ENCODE measurements at places on chromosomes 7 and 10.

- no peak for DNase-seq
Measured at GRCh38 chr7:105209870-105210269, 178.9 kb downstream of the SRPK2 start.

GRCh38 chr7:141039376-141039775 is 24.6 kb upstream of the MRPS33 start:
- DNase-seq = no peak

DNA sequence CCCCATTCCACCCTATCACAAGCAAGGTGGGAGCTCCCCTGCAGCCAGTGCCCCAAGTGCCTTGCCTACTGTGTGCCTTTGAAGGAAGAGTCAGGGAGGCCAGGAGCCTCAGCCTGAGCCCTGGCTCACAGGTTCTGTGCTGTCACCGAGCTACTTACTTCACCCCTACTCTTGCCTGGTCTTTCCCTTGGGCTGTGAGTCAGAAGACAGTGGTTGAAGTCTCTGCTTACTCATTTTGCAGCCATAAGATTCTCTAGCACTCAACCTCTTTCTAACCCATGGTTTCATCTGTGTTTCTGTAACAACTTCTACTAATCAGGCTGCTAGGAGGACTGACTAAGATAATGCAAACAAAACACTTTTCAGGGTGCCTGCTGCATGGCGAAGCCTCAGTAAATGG is 114.5 kb downstream of the PLCE1 start:
- no peak for DNase-seq

DNA sequence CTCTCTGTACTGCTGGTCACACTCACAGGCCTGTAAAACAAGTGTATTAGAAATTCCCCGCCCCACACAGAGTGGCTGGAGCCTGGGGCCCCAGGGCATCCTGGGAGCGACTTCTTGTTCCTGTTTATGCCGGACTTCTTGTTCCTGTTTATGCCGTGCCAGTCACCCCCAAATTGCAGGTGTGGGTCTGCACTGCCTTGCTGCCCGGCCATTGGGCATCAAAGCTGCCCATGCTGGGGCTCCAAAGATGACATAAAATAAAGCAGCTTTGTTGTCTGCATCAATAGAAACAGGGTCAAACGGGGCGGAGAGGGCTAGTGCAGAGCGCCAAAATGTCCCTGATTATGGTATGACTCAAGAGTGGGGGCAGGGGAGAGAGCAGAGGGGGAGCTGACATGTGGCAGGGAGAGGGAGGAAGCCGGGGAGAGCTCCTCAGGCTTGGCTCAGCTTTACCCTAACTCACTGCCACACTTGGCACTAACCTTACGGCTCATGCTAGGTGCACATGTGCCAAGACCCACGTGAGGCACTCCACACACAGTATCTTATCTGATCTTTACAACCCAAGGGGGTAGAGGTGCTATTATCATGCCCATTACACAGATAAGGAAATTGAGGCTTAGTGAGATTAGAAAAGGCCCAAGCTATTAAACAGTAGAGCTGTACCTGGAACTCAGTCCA is 98.4 kb downstream of the PIP4K2A start:
- no peak for DNase-seq

DNA sequence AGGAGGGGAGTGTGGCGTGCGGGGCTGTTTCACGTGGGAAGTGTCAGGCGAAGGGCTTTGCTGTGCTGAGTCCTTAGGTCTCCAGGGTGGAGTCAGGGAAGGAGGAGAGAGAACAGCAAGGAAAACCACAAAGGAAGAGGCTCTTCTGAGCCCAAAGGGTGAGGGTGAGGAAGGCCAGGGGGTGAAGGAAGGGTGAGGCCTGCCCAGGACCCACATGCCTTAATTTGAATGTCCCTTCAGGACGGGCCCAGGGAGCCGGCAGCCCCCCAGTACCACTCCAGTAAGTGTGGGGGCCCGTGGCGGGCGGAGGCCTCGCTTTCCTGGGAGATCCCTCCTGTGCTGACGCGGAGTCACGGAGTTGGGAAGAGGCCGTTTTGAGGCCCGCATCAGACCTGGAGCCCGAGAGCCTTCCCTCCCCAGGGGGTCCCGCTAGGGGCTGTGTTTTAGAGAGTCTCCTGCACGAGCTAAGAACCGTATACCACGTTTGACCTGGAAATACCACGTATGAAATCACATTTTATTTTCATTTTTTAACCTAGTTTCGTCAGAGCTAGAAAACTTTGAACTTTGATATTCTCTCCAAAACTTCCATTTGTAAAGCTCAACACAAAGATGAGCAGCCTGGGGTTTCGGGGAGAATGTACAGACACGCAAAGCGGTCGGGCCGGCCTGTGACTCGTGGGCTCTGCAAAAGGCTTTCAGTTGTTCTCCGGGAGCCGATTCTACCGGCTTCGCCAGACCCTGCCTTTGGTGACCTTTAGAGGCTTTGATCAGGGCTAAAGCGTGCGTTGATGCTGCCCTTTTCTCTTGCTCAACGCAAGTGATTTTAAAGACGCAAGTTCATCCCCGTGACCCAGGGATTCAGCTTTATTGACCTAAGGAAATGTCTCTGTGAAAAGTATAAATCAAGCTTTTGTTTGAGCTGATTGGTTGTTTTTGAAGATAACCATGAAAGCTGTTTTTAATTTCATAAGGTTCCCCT is 23.6 kb upstream of the TTYH3 start:
- no peak for DNase-seq

DNA sequence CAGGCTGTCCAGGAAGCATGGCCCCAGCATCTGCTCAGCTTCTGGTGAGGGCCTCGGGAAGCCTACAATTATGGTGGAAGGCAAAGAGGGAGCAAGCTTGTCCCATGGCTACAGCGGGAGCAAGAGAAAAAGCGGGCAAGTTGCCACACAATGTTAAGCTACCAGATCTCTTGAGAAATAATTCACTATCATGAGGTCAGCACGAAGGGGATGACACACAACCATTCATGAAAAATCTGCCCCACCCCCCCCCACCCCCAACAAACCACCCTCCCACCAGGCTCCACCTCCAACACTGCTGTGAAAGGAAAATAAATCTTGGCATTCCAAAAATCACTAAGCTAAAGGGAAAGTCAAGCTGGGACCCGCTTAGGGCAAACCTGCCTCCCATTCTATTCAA is 545.8 kb upstream of the NRP1 start:
- no peak for DNase-seq

GRCh38 chr10:64732372-64732957 is 1211.3 kb downstream of the REEP3 start:
- DNase-seq = no peak

- no peak for DNase-seq
Measured at GRCh38 chr7:33936503-33936902, 31.2 kb downstream of the BMPER start.

DNA sequence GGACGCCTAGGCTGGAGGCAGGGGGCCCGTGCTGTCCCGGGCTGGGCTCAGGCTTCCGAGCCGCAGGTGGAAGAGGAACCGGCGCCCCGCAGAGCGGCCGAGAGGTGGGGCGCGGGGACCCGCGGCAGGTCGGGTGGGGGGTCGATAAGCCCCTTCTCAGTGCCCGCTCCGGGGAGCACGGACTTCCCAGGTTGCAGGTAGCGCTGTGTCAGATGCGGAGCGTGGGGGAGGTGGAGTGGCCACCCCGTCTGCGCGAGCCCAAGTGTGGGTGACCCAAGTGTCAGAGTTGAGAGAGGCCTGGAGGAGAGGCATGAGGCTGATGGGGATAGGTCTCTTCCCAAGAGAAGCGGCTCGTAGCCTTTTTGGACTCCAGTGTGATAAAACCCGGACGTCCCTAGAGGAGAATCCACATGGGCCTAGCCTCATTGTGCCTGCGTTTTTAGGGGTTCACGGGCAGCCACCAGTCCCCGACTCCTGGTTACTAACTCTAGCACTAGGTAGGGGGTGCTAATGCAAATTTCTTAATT is 580 bp downstream of the EEPD1 start:
- DNase-seq = no peak

GRCh38 chr7:126780993-126781392 is 471.7 kb downstream of the GRM8 start:
- DNase-seq = no peak

GRCh38 chr7:120732256-120732655 is 125.7 kb downstream of the TSPAN12 start:
- no peak for DNase-seq

- no peak for DNase-seq
Measured at GRCh38 chr10:19917751-19918478, 101.7 kb downstream of the PLXDC2 start.

GRCh38 chr7:72032934-72033333 is 379.2 kb downstream of the CALN1 start:
- no peak for DNase-seq

DNA sequence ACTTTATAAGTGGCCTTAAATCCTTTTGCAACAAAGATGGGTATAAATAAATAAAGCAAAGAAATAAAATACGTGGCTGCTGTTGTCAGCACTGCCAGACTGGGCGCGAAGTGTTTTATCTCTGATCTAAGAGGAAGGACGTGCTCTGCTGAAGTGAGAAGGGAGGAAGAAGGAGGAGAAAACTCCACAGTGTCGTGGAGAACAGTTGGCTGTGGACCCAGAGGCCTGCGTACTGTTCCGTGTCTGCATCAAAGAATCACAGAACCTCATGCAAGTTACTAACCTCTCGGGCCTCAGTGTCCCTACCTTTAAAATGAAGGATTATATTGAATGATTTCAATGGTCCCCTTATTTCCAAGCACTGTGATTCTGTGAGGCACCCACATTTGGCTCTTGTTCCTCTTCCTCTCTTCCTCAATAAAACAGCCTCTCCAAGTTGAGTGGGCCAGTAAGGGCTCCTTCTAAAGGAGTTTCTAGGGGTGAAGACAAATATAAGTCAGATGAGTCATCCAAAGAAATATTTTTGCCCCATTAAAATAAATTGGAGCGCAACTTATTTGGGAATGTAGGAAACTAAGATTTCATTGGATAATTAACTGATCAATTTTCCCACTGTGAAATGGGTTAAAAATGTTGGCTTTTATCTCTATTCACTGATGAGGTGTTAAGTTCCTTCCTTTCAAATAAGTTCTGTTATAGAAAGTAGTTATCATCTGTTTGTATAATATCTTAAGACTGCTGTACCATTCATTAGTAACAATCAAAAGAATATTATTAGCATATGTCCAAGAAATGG is 126.9 kb upstream of the EFCAB10 start:
- no peak for DNase-seq

DNA sequence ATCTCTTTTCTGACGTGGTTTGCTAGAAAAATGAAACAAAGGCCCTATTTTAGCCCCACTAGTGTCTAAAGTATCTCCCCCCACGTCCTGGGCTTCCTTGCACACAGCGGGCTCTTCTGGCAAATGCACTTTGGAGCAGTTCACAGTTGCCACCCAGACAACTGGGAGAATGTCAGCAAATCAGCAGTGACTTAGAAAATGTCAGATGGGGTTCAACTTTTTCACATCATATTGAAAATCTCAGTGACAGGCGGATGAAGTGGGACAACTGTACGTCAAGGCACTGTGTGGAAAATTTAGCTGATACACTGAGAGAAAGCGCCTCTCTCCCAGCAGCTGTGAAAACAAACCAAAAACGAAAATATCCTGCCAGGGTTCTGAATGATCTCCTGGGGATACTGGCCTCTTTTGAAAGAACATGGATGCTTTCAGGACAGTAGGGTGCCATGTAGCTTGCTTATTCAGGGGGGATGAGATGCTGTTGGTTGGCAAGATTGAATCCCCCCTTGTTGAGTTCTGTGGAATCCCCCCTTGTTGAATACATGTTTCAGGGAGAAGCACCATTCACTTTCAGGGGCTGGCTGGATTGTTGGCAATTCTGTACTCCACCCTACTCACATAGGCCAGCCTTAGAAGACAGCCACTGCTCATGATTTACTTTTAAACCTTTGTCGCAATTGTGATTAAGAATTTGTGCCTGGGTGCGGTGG is 372.8 kb upstream of the CELF2 start:
- no peak for DNase-seq

GRCh38 chr10:11018855-11019631 is 1.4 kb downstream of the CELF2 start:
- no peak for DNase-seq

- no peak for DNase-seq
Measured at GRCh38 chr7:140646931-140647647, 6.5 kb upstream of the DENND2A start.

DNA sequence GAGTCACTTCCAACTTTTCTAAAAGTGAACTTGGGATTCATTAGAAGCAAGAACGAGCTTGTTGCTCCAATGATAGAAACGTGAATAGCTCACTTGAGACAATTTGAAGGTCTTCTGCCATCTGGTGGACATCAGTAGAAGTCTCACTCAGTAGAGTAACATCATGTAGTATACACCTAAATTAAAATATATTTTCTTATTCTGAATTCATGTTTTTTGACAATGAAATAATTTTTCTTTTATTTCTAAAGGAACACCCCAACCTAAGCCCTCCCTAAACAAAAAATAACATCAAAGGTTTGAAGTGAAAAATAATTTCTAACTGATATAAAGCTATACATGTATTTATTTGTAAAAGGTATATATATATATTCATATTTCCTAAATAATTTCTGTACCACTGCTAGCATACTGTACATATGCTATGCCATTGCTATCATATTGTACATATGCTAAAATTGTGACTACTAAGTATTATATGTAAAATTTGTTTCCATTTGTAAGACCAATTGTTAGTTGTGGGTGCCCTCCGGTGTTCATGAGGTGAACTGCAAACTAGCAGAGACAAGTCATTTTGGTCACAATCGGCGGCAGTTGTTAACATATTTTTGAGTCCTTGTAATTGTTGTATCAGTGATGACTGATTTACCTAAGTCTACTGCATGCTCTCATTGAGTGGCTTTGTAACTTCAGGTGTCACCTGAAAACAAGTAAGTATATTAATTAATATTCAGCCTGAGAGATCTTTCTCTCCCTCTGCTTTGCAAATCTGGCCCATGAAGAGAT is 121.9 kb downstream of the PTPRZ1 start:
- peak; percentile 8 for DNase-seq

GRCh38 chr10:15352836-15353235 is 18.3 kb downstream of the FAM171A1 start:
- no peak for DNase-seq

DNA sequence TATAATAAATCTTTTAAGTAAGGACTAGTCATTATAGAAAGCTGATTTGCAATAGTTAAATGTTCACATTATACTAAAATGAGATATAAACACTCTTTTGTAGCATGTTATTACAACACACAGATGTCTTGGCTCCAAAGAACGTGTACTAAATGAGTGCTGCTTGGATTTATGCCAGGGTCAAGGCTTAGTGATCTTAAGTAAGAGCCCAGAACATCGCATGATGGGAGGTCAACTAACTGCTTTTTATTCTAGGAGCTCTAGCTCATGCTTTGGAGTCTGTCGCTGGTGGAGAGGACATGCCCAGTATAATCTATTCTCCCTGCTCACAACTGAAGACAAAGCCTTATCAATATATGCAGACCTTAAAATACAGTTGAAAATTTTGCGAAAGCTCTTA is 315.1 kb downstream of the BBS9 start:
- no peak for DNase-seq

GRCh38 chr7:30702200-30702599 is 19.9 kb upstream of the CRHR2 start:
- no peak for DNase-seq
